ENCODE measurements at places on chromosomes 7 and 10. TPM values are rescaled to one million over a fixed set of nuclear protein-coding genes. Genes with fewer than 3 reads are reported as not detected.

Gene ADGRA1
- 7.4 TPM for polyA plus RNA-seq

Gene OPALIN
- polyA plus RNA-seq: 31.9 TPM

Gene GNGT1
- polyA plus RNA-seq: not detected

Gene ACBD7
- 35.4 TPM for polyA plus RNA-seq

Gene NOC3L
- 4.3 TPM for polyA plus RNA-seq

Data from brain (organoid and tissue), 16 donors.